T-helper 1 cell (primary cell): ENCODE measurements at places on chromosomes 7 and 10.

DNA sequence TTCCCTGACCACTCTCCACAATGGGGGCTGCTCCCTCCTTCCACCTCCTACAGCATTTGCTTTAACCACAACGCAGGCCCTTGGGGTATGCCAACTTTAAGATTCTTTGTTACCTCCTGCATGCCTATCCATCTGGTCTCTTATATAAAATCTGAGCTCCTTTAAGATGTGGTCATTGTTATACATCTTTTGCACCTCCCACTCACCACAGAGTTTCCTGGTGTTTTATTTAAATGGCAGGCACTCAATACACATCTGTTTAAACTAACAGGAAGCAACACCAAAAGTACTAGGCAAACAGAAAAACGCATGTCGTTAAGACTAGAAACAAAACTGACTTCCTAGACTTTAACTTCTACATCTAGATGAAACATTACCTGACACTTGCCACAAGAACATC, 36.3 kb downstream of the SLC25A13 start:
- DNase-seq = no peak

GRCh38 chr10:68606918-68607317, 46.8 kb downstream of the TET1 start:
- no peak for DNase-seq

- DNase-seq = peak; percentile 13
These were observed 17.2 kb upstream of the SLC18A3 start for GRCh38 chr10:49592726-49593563.

DNA sequence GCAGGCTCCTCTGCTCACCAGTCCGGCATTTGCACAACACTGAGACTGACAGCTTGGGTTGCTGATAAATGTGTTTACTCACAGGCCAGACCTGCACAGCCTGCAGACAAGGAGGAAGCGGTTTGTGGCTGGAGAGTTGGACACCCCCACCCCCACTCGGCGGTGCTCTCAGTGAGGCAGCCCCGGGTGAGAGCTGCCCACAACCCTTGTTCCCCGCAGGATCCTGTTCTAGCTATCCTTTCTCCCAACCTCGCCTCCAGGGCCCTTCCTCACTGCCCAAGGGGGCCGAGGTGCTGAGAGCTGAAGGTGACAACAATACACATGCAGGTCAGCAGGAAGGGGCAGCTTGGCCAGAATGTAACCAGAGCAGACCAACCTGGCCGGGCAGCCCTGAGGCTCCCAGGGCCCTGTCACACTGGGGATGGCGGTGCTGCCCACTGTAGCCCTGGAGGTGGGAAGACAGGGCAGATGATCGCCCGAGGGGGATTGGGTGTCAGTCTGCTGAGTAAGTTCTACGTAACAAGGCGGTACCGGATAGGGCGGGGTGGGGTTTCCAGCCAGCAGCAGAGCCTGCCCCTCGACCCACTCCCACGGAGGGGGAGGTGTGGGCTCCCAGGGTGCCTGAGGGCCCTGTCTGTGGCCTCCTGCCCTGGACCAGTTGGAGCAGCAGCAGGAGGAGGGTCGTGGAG, 2.1 kb upstream of the ADAM8 start:
- peak; percentile 80 for DNase-seq

DNA sequence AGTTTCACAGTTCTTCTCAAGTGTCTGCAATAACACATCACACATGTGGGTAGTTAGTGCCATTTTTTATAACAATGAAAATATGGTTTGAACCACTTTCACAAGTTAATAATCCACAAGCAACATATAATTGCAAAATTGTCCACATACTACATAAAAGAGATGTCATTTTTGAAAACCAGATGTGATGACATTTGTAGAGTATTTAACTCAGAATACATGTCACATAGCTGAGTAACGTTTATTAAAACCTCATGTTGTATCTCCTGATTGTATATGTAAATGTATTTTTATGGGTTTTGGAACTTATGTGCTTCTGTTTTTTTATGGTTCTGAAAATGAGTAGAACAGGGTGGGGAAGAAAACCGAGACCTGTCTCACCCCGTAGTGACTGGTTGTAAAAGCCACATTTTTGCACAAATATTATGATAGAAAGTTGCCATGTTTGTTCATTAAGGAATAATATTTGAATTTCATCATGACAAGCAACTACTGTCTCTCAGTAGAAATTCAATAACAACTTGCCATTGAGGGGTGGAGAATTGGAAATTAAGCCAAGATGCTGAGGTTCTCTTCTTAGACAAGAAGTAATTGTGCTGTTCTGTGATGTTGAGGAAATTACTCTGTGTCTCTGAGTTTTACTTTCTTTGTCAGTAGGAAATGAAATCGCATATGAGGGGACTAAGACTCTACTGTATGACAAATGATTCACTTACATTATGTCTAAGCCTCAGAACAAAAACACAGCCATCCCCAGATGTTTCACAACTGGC, 29.2 kb upstream of the EGFR start:
- no peak for DNase-seq

GRCh38 chr7:82345886-82346285, 97.7 kb downstream of the CACNA2D1 start:
- DNase-seq = no peak

- DNase-seq = no peak
These were observed 9.5 kb downstream of the PHKG1 start for GRCh38 chr7:56083150-56083785.

DNA sequence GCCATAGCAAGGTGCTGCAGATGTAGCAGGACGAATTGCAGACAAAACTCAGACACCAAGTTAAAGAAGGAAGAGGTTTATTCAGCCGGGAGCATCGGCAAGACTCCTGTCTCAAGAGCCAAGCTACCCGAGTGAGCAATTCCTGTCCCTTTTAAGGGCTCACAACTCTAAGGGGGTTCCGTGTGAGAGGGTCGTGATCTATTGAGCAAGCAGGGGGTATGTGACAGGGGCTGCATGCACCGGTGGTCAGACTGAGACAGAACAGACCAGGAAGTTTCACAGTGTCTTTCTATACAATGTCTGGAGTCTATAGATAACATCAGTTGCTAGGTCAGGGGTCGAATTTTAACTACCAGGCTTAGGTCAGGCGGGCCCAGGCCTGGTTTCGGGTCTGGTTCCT, 222.0 kb upstream of the C7orf33 start:
- no peak for DNase-seq

DNA sequence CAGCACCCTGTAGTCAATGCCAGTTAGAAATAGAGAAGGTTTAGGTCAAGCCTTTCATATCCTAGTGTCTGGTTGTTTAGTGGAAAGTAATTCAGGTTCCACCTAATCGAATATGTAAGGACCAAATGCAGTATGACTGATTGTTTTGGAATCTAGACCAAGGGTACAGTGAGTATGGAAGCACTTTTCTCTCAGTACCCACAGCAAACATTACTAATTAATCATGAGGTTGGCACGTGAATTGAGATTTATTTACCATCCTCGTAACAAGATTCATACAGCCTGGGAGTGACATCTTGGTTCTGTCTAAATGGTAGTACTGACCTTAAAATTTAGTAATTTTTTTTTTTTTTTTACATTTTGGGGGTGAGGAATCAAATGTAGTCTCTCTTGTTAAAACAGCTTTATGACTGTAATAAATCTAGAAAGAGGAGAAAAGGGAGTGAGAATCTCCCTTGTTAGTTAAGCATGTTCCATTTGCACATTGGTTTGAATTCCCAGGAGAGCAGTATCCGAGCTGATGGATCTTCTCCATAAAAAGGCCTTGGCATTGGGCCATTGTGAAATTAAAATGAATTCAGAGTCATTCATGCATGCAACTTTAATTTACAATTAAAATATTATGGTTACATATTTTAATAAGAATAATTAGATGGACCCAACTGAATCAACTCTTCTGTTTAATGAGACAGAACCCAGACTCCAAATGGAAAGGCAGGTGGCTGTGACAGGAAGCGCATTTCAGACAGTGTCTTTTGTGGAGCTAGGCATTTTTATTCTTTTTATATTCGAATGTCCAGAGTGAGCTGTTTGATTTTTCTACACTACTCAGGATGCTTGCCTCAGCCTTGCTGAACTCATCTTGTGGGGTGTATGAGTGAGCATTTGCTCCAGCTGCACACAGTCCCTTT, 57.6 kb downstream of the SNX10 start:
- DNase-seq = no peak

GRCh38 chr10:117544004-117544701, 1.6 kb downstream of the EMX2 start:
- no peak for DNase-seq

GRCh38 chr10:127290850-127291249, 94.5 kb upstream of the INSYN2A start:
- no peak for DNase-seq

DNA sequence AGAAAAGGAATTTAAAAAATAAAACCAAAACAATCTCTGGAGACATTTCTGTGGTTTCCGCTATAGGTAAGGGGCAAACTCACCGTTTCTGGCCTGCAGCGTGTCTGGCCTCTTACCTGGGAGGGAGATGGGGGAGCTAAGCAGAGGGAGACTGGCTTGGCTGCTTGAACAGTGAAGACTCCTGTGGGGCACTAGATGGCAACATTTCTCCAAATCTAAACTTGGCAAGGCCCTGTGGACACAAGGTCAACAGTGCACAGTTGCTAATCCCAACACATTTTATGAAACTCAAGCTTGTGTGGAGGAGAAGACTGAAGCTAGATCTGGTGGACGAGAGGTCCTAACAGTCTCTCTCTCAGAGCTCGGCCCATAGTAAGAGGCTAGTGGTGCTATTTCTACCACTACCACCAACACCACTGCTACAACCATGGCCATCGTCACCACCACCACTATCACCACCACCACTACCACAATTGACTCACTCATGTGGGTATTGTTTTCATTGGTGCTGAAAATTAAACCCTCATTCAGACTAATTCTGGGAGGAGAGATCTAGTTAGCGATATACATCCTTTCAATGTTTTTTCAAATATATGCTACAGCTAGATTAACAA, 28.4 kb upstream of the CDHR3 start:
- no peak for DNase-seq

- no peak for DNase-seq
These were observed 3.6 kb upstream of the ITGB8 start for GRCh38 chr7:20327055-20327454.

- no peak for DNase-seq
These were observed 206.9 kb upstream of the MBL2 start for GRCh38 chr10:52979295-52979990.

DNA sequence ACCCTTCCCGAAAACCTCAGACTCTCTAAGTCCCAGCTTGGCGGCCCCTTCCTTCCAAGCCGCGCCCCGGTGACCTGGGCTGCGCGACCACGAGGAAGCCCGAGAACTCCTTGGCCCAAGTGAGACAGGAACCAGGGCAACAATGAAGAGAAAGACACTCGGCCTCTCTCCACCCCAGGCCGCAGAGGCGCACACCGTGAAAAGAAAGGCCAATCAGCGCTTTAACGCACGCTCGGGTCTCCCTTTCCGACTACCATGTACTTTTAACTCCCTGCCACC, 166.4 kb upstream of the PPP1R3A start:
- DNase-seq = no peak
